Naive thymus-derived CD8-positive, alpha-beta T cell (primary cell): ENCODE measurements at places on chromosomes 5 and 9.

DNA sequence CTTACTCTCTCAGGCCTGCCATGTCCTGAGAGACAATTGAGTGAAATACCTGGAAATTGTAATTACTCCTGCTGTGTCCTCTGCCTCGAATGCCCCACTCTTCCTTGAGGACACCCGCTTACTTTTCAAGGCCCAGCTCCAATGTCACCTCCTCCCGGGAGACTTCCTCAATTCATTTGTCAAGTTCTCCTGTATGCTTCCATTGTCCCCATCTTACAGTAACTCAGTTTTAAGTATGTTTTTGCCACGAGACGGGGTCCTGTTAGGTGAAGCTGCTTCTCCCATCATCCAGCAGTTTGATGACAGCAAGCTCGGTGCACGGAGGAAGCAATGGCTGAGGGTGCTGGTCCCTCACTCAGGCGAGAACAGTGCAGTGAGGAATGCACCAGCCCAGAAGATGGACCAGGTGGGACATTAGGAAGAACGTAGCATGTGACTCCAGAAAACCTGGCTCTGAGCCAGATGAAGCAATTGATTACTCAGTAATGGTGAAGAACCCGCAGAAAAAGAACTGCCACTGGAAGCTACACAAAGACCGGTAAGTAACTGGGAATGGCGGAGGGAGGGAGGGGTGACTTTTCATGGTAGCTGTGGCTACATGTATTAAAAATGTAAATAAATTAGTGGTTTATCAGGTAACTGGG lies 274.8 kb downstream of the DENND1A start:
- no peak for DNase-seq

DNA sequence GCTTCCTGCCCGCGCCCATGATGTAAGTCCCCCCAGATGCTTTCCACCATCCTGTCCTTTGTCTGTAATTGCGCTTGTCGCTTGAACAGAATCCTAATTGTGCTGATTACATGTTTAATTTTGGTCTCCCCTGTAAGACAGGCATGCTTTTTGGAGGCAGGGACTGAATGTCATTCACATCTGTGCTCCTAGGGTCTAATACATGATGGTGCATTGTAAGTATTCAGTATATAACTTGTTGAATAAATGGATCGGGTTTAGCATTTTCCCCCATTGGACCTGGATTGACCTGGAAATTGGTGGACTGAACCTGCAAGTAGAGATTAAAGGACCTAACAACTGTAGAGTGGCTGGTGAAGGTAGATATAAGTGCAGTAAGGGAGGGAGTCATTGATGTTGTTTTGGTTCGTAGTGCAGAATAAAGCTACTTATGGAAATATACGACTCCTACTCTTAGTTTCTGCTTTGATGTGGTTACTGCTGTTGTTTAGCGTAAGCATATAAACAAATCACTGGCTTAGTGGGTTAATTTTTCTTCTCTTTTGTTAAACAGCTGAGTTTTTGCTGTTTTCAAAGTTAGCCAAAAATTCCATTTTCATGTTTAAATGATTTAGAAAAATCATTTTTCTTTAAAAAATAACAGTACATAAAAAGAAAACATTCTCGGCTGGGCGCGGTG lies 57.3 kb downstream of the TRIO start:
- no peak for DNase-seq

GRCh38 chr5:156475182-156476157 lies 148.5 kb downstream of the SGCD start:
- no peak for DNase-seq

- DNase-seq: no peak
These were observed at the start of gene NMUR2 for GRCh38 chr5:152405145-152405544. TSS of gene NMUR2 (minus strand) at chr5:152405279. CDS start at chr5:152405113, 166 bp downstream.

- DNase-seq: no peak
These were observed 543.2 kb upstream of the ZNF608 start for GRCh38 chr5:125289606-125290005.

DNA sequence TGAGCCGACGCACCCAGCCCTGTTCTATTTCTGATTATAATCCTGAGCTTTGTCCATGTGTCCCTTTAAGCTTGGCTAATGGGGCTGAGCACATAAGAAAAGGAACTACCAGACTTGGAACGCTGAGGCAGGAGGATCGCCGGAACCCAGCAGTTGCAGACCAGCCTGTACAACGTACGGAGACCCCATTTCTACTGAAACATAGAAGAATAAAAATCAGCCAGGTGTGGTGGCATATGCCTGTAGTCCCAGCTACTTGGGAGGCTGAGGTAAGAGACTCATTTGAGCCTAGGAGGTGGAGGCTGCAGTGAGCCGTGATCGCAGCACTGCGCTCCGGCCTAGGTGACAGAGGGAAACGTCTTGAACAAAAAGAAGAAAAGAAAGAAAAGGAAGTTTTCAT lies 22.3 kb downstream of the TRIM7 start:
- no peak for DNase-seq

DNA sequence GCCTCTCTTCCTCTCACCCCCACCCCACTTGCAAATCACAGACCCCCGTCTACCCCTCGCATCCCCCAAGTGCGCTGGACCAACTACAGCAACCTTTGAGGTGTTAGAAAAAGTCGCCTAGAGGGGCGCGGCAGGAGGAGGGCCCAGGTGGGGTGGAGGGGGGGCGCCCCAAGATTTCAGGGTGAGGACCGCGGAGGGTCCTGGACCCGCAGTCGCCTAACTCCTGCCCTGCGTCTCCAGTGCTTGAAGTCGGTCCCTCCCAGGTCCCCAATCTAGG lies 379 bp upstream of the EGFLAM start:
- no peak for DNase-seq

DNA sequence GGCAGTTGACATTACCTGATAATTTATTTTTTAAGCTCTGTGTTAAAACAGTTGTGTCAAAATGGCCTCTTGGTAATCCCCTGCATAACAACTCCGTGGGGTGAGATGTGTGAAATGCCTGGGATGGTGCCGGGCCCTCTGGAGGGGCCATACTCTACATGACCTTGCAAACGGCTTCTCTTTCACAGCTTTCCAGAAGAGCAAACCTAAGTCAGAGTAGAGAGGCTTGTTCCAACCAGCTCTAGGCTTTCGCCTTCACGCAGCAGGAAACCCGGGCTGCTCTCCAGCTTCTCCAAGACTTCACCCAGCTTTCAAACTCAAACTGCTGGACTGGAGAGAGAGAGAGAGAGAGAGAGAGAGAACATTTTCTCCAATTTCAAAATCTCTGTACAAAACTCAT lies 120.1 kb downstream of the SNX18 start:
- DNase-seq: no peak

DNA sequence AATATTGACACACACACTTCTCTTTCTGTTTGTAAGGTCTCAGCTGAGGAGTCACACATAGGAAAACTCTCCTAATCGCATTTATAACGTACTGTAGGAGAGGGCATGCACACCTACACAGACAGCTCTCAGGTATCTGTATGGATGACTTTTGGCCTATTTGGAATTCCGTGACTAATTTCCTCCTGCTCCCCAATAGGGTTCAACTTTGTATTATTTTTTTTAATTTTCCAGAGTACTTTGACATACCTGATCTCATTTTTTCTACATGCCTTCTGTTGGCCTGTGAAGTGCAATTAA lies 195.9 kb downstream of the ARHGAP26 start:
- no peak for DNase-seq

DNA sequence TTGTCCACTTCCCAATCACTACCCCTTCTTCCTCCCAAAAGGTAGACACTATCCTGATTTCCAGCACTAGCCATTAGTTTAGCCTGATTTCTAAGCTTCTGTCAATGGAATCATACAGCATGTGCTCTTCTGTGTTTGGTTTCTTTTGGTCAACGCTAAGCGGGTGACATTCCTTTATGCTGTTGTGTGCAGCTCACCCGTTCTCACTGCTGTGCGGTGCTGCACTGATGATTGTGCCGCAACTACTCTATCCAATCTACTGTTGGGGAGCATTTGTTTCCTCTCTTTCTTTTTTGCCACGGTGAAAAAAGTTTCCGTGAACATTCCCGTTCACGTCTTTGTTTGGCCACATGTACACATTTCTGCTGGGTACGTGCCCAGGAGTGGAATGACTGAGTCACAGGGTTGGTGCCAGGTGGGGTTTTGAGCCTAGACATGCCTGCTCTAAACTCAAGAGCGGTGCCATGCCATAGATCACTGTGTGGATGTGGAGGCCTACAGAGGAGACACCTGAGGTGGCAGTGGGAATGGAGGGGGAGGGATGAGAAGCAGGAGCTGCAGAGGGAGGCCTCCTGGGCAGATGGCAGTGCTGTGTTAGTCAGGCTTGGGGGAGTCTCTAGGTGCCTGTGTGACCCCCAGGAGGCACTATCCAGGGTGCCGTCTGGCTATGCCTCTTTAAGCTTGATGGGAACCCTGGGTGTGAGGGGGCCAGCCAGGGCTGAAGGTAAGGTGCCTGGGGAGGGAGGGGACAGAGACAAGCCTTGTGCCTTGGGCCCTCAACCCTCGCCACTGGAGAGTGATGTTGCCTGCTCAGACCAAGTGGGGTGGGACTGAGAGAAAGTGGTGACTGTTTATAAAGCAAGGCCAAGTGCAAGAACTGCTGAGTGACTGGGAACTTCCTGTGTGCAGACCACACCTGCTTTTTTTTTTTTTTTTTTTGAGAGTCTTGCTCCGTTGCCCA lies 11.4 kb upstream of the ANKRD33B start:
- DNase-seq: no peak

- no peak for DNase-seq
These were observed 28.3 kb upstream of the UHRF2 start for GRCh38 chr9:6384732-6385131.

DNA sequence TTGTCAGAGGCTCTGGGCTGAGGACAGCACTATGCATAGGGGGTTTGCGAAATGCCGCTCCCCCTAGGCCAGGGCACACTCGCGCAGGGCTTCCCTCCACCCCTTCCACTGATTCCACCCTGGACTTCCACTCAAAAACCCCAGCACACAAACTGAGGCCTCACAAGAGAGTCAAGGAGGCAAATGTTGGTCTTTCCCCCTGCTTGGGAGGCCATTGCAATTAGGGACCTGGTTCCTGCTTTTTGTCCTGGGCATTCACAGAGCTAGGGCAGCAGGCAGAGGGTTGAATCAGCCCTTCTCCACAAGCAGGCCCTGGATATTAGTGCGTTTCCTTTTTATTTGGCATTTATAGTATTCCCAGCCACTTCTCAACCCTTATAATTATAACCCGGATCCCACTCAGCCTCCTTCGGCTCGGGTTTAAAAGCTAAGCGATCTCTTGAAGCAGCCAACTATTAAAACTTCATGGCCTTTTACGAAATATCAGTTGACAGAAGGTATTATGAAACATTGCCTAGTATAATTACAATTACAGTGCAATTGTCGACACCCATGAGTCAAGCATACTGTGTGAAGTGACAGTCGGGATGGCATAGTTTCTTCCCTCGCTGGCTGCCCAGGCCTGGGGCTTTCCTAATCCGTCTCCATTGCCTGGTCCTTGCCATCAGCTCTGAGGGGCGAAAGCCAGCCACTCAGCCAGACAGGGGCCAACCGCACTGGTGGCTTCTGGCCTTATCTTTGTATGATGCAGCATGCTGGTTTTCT lies 285.5 kb upstream of the MAP3K1 start:
- DNase-seq: no peak

DNA sequence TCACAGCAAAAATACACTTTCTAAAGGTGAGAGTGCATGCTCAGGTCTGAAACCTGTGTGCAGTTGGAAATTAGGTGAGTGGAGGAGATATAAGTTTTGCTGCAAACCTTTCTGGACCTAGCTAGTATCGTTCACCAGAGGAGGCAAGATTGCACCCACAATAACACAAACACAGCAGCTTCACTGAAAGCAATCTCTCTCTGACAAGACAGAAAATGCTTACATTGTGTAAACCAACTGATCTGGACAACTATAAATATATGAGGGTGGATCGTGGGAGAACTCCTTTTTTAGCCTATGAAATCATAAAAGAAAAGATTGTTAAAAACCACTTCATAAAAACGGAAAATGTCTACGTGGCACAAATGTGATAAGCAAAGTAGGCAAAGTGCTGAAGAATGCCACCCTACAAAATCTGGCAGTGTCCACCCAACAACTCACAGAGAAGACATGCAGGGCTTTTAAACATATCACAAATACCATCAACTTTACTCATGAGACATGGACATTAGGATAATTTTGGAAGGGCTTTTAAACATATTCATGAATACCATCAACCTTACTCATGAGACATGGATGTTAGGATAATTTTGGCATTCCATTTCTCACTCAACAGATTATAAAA lies 134.3 kb downstream of the CDH18 start:
- no peak for DNase-seq

DNA sequence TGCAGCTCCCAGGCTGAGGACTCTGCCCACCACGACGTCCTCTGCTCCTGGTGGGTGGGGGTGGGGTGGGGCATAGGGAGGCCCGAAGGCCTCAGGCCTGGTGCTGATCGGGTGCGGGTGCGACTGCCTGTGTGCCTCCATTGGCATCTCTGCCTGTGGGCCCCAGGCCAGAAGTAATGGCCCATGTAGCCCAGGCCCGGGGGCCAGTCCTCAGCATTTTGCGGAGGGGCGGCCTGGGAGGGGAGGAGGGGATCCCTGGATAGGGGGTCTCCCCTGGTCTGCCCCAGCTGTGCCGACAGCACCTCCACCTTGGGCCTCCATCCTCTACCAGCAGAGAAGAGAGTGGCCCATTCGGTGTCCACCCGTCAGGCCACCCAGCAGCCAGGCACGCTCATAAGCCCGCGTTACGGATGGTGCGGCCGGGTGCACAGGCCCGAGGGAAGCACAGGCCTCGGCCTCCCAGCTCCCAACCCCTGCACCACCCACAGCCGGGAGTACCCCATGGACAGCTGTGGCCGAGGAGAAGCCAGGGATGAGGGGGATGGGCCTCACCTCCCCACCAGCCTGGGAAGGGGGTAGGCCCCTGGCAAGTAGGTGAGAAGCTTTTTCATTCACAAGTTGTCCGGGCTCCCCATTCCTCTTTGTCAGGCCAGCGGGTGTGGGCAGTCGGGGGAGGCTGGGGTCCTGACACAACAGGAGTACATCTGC lies 1.8 kb upstream of the NOTCH1 start:
- no peak for DNase-seq

DNA sequence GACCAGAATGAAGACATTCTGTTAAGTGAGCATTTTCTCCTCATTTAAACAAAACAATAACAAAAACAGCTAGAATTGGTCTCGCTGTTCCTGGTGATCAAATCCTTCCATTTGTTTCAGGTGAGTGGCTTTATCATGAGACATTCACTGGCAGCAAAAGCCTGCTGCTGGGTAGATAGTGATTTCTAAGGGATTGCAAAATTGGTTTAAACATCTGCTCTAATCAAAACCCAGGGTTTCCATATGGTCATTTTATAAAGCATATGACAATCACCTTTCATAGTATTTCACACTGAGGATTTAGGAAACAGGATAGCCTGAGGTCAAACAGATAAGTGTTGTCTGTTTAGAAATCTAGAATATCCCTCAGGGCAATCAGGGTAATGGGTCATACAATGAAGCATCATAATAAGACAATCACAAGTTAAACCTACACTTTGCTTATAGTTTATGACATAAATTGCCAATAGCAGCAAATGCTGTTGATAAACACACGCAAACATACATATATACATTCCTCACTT lies 769.6 kb upstream of the C9orf72 start:
- DNase-seq: no peak

GRCh38 chr5:74248576-74248975 lies 392.0 kb downstream of the ENC1 start:
- DNase-seq: no peak
